NK-92 treated with Interleukin-12 subunit alpha and Interleukin-12 subunit beta, amount 100 ng/mL, for 24 hours (cell line): ENCODE measurements at places on chromosomes 6 and 20.

DNA sequence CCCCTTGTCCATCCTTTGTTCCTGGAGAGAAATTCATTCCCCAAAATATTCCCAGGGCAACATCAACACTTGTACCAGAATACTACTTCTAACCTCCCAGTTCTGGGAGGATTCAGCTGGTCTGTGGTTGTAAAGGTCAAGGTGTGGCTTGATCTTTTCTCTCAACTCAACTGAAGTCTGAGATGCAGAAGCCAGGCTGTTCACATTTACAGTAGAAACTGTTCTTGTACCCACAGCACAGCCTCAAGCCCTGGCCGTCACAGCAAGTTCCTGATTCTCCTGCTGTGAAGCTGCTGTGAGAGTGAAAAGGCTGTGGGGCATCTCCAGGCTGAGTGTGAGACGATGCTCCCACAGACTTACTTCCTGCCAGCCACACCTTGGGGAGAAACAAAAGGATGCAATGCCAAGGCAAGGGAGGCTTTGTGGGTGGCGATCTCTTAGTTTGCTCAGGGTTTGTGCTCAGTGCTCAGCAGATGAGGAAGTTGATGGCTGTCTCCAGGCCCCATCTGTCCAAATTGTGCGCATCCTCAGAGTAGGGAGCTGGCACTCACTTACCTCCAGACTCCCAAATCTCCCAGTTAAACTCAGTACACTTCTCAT, 143.9 kb upstream of the FOXA2 start:
- DNase-seq, result no peak

DNA sequence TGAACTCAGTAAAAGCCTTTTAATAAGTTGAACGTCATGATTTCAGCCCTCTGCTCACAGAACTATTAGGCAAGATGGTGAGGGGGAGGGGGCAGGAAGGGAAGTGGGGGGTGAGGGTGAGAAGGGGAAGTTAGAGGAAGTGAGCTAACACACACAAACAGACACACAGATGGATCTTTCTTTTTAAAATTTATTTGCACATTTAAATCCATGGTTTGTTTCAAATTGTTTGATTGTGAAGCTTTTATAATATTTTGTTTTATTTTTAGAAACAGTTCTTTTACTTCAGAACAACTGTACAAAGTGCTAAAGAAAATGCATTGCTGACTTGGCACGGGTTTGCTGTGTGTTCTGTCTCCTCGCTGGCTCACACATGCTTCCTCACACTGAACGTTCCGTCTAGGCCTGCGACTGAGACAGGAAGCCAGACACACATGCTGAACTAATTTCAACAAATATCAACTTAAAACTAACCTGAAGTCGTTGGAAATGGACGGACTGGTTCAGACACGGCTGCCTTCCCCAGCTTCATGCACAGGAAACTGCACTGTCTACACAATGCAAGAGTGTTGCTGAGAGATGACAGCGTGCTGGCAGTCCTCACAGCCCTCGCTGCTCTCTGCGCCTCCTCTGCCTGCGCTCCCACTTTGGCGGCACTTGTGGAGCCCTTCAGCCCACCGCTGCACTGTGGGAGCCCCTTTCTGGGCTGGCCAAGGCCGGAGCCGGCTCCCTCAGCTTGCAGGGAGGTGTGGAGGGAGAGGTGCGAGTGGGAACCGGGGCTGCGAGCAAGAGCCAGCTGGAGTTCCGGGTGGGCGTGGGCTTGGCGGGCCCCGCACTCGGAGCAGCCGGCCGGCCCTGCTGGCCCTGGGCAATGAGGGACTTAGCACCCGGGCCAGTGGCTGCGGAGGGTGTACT, 8.1 kb upstream of the ZBP1 start:
- DNase-seq, result peak; percentile 58

DNA sequence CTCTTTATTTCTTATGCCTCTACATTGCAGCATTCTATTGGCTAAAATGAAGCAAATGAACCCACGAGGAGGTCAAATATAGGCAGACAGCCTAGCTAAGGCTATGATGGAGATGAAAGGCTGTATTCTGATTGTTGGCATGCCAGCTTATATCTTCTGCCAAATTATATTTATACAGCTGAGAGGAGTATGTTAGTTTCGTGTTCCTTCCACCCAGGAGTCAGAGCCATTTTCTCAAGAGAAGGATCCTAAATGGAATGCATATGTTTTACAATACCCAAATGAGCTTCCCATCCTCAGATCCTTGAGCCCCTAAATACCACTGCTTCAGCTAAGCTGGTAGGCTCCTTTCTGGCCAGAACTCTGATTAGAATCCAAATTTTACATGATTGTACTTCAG, 178.4 kb upstream of the HDDC2 start:
- DNase-seq, result no peak

GRCh38 chr6:137884149-137884909, 17.3 kb downstream of the TNFAIP3 start:
- no peak for DNase-seq

DNA sequence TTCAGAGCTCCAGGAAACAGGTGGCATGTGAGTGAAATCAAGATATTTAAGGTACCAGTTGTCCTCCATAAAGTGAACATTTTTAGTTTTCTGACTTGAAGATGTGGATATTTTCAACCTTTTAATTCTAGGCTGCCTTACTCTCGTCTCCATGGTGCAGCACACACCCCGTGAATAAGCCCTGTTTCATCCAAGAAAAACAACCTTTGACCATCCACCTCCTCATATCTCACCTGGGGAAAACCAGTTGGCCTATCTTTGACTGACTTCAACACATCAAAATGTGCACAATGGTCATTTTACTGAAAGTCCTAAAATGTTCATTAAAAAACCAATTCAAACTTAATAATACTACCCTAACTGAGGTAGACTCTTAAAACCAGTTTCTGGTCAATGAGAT, 73.8 kb upstream of the CD2AP start:
- DNase-seq, result no peak

GRCh38 chr6:82248273-82248735, 760 bp upstream of the IBTK start:
- DNase-seq, result no peak

GRCh38 chr20:13677241-13677640, 38.5 kb upstream of the TASP1 start:
- no peak for DNase-seq

GRCh38 chr20:19832875-19833274, 74.8 kb downstream of the RIN2 start:
- no peak for DNase-seq

- no peak for DNase-seq
Measured at GRCh38 chr6:91352878-91353277, 766.0 kb upstream of the MAP3K7 start.

DNA sequence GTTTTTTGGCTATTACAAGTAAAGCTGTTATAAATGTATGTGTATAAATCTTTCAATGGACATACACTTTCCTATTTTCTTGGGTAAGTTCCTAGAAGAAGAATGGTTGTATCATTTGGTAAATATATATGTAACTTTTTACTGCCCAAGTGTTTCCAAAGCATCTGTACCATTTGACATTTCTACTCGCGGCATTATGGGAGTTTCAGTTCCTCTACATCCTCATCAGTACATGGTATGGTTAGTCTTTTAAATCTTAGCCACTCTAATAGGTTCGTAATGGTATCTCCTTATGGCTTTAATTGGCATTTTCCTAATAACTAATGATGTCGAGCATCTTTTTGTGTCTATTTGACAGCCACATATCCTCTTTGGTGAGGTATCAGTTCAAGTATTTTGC, 12.9 kb downstream of the SNPH start:
- no peak for DNase-seq

DNA sequence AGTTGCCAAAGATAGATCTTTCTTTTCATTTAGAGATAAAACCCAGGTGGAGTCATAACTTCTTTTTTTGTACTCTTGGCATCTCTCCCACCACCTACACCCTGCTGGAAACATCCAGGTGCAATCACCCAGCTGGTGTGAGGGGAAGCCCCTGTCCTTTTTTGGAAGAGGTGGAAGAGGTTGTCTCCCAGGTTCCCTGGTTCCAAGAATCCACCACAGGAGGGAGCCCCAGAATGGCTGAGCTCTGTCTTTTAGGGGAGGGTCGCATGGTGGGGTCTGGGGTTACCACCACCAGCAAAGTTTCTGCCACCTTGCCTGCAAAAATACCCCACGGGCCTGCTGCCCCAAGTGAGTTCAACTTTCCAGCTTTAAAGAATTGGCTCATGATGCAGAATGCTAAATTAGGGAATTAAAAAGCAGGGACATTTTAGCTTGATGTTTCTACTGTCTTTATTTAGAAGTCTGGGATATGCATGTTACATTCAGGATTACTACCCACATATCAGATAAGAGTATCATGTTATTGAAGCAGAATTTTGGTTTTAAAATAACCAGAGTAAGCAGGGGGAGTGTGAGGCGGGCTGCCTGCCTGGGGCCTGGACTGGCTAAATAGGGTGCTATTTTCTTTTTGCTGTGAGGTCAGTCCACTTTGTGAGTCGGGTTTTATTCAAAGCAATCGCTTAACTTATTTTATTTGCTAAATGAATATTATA, 11.0 kb downstream of the SMOC2 start:
- no peak for DNase-seq

DNA sequence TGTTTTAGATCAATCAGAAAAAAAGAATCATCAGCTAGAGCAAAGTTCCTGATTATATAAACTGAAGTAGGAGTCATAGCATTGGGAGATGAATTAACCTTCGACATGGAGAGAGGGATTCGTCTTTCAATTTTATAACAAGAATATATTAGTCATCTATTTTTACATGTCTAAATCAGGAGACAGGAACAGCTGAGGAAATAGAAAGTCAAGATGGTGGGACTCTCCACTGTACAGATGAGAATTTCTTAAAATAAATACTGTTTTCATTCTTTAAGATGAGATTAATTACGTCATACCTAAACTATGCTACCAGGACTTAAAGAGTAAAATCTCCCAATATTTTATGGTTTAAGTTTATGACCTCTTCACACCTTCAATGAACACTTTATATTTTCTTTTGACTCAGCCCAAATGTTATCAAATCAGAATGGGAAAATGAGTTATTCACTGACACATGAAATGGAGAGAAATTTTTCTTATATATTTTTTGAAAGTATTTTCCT, 1137.7 kb downstream of the EPHA7 start:
- no peak for DNase-seq

- DNase-seq, result no peak
Measured at GRCh38 chr6:33863723-33864440, 60.1 kb upstream of the MLN start.

DNA sequence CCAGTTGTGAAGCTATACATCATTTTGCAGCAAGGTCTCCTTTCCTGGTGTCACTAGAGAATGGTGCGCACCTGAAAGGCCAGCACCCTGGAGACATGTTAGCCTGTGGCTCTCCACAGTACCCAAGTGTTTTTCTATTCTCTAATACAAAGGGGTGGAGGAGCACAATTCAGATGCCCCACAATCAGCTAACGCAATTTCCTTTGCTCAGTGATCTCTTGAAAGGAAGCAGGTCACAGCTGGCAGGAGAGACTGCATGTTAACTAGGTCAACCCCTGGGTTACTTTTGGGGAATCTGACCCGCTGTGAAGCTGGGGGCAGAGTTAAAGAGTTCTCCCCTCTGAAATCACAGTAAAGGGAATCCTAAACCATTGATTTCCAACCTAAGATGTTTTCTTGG, 92.5 kb downstream of the B3GAT2 start:
- DNase-seq, result no peak

- DNase-seq, result no peak
Measured at GRCh38 chr6:87745966-87746721, 44.1 kb upstream of the AKIRIN2 start.

- no peak for DNase-seq
Measured at GRCh38 chr6:42434237-42434636, 17.5 kb downstream of the TRERF1 start.

- DNase-seq, result no peak
Measured at GRCh38 chr6:139927236-139927635, 552.8 kb upstream of the CITED2 start.

- no peak for DNase-seq
Measured at GRCh38 chr20:32158943-32159660, 48.4 kb downstream of the PLAGL2 start.

DNA sequence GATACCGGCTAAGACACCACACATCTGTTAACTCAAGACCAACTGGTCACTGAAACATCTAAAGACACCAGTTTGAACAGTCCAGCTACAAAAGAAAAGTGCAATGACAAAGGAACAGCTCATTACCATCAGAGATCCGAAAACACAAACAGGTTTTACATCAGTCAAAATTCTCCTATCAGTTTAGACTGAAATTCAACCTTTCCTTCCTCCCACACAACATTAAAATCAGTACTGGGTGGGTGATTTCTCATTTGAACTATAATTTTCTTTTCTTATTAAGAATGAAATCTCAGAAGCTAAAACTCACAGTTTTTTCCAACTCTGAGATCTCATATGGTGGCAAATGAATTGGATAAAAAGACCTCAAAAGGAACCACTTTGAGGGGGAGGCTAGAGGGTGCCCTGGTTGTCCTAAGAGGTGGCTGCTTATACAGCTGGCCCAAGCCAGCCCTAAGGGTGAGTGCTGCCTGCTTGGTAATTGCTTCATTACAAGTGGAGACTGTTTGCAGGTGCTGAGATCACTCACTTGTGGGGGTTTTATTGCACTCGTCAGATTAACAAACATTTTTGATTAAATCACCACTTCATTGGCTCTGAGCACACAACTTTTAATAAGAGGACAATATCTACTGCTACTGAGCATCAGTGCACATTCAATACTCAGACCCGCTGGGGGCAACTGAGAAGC, 4.3 kb downstream of the CCDC167 start:
- DNase-seq, result no peak

DNA sequence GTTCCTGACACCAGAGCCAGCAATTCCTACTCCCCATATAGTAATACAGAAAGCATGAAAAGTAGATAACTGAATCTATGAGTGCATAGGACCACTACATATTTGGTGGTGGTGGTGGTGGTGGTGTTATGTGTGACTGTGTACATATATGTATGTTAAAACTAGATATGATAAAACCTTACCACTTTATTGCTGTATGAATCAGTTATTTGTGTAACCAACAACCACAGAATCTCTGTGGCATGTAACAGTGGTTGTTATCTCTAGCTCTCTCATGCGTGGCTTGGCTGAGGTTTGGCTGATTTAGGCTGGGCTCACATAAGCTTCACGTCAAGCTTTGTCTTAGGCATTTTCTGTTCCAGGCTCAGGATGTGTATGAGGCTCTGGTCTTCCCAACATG, 55.7 kb downstream of the PLCB1 start:
- no peak for DNase-seq

GRCh38 chr6:1244941-1245340, 67.0 kb upstream of the FOXQ1 start:
- DNase-seq, result no peak

DNA sequence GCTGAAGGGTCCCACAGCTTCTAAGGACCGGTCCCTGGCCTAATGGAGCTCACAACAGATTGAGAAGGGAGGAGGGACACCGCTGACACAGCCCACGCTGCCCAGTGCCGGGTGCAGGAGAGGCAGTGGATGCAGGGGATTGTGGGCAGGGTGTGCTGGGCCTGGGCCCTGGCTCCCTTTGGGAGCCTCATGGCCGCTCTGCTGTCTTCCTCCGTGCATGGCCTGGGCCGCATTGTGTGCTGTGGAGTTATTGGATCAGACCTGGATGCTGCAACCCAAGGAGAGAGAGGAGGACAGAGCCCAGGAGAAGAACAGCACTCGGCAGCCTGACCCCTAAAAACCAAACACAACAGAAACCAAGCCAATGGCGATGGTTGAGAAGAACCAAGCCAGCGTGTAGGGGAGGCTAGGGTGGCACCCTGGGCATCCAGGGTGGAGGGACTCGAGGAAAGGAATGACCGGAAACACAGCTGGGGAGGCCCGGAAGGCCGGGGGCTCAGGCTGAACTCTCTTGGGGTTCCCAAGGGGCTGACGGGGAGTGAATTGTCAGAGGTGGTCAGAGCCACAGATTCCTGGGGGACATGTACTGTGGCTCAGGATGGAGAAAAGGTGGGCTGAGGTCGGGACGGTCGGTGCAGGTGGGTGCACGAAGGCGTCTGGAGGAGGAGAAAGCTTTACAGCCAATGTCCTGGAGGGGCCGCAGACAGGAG, 41.0 kb downstream of the ERMARD start:
- no peak for DNase-seq
